Hypothalamus (tissue), 51 donors: ENCODE measurements at places on chromosomes 6 and 20.

DNA sequence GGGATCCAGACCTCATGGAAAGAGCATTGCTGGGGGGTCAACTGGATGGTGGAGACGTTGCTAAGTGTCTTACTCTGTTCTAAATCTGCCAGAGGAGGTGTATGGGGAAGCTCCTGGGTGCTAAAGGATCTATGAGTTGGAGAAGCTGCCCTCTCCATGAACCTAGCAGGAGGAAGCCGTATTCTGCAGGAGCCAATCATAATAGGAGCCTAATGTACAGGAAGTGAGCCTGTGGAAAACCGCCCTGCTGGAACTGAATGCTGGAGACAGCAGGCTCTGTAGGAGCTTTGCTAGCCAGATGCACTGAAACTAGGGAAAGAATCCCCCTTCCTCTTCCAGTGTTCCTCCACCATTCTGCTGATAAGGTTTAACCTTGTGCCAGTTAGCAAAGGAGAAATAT lies 10.9 kb downstream of the CASP8AP2 start:
- no peak for DNase-seq

GRCh38 chr6:148848915-148849314 lies 102.1 kb downstream of the UST start:
- DNase-seq: no peak

- DNase-seq: no peak
Observed at GRCh38 chr6:111725446-111726112, 119.9 kb upstream of the TRAF3IP2 start.

GRCh38 chr6:3808759-3809514 lies 40.2 kb upstream of the FAM50B start:
- DNase-seq: peak; percentile 18

GRCh38 chr20:50013976-50014375 lies 31.2 kb downstream of the SNAI1 start:
- no peak for DNase-seq

DNA sequence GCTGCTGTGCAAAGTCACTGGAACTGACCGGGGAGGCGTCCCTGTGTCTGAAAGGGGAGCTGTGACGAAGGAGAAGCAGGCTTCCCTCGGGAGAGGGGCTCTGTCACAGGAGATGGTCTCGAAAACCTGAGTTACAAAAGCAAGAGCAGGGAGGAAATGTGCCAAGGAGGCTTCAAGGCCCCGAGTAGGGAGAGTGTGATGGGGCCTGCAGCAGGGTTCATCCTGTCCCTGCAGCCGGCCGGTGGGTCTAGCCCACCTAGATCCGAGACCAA lies 16.7 kb downstream of the DYNLT1 start:
- DNase-seq: no peak

DNA sequence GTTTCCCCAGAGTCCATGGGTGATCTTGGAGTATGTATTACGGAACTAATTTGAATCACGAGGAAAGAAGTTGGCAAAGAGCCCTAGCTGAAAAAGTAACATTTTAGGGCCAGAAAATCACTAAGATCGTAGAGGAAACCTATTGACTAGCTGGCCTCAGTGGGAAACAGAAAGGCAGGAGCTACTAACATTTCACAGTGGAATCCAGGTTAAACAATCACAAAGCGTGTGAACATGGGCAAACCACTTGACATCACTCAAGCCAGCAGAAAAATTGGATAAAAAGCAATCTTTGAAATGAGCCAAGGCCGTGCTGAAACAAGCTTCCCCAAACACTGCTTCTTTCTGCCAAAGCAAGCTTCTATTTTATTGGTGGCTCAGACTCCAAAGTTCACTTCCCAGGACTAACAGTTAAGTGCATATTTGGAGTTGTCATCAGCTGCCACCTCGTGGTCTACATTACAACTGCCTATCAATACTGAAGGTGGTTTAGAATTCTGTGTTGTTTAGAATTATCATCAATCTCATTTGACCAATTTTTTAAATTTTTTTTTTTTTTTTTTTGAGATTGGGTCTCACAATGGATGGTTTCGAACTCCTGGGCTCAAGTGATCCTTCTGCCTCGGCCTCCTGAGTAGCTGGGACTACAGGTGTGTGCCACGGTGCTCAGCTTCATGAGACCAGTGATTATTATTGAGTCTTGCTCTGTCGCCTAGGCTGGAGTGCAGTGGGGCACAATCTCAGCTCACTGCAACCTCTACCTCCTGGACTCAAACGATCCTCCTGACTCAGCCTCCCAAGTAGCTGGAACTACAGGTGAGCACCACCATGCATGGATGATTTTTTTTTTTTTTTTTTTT lies 10.6 kb downstream of the RPS10 start:
- DNase-seq: no peak

- DNase-seq: no peak
Observed at GRCh38 chr20:50029697-50030461, 47.1 kb downstream of the SNAI1 start.
